ENCODE measurements at places on chromosomes 5 and 9. TPM values are rescaled to one million over a fixed set of nuclear protein-coding genes. Genes with fewer than 3 reads are reported as not detected.

IFNA13 gene
- not detected for polyA plus RNA-seq

CMYA5 gene
- polyA plus RNA-seq: not detected

KCNV2 gene
- polyA plus RNA-seq: not detected

LHX6 gene
- not detected for polyA plus RNA-seq

SOX30 gene
- 0.35 TPM for polyA plus RNA-seq

SMIM33 gene
- polyA plus RNA-seq: not detected

SLC25A2 gene
- not detected for polyA plus RNA-seq

RORB gene
- 0.53 TPM for polyA plus RNA-seq

PDE8B gene
- not detected for polyA plus RNA-seq

C5orf52 gene
- polyA plus RNA-seq: not detected

LCN10 gene
- polyA plus RNA-seq: not detected

GRXCR2 gene
- polyA plus RNA-seq: not detected

Measured in immature natural killer cell (primary cell).